NCI-H2081 treated with DMSO at 0.1 percent for 48 hours (cell line): ENCODE measurements at places on chromosomes 6 and 20.

DNA sequence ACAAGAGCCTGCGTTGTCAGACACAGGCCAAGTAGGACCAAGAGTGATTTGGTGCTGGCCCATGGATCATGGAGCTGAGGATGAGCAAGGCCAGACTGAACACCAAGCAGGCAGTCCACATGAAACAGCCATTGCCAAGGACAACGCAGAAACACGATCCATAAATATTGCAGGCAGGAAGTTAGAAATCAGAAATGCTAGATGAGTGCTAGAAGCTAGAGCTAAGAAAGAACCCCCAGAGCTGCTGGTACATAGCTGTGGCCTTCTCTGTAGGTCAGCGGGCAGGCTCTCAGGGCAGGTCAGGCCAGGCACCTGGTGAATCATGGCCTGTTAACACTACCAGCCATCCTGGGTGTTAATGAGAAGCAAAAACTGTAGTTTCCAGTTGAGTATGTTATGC lies 119.7 kb downstream of the ALDH8A1 start:
- no peak for DNase-seq

- no peak for DNase-seq
Observed at GRCh38 chr6:91094341-91094740, 507.5 kb upstream of the MAP3K7 start.

DNA sequence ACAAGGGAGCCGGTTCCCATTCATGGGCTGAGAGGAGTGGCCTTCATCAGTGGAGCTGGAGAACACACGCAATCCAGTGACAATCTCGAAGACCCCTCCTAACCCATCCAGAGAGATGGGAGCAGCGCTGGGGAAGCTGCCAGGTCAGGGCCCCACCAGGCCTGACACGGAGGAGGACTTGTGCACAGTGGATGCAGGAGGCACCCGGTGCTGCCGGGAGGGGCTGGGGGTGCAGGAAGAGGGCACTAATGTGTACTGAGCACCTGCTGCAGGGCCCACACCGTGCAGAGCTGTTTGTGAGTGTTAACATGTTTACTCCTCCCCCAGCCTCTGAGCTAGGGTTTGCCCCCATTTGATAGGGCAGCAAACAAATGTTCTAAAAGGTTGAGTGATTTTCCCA lies 43.8 kb upstream of the GPR6 start:
- DNase-seq: no peak

DNA sequence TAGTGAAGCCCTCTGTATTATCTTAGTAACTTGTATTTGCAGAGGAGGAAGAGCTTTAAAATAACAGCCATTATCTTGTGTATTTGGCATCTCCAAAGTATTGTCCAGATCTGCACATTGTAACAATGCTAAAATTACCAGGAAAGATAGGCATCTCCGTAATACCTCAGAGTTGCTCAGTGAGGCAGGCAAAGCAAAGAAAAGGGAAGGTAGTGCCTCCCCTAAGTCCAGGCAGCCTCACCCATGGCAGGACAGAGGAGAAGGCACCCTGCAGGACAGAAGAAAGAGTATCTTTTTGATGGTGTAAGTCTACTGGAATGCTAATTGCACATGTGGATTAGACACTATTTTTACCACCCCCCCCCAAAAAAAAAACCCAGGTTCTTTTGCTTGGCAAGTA lies 13.6 kb upstream of the SSTR4 start:
- DNase-seq: no peak

DNA sequence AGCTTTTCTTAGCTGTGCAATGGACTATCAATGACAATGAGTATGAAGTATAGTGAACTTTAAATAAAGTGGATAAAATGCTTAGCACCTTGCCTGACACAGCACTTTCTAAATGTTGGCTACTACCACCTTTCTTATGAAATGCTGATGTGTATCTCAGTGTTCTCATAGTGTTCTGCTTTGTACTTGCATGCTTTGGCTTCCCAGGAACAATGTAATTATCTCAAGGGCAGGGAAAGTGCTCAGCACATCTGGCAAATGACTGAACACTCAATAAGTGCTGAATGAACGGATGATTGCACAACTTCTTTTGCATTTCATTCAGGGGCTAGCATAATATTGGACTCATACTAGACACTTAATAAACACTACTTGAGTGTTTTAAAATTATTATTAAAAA lies 28.2 kb upstream of the NOX3 start:
- DNase-seq: no peak

- no peak for DNase-seq
Observed at GRCh38 chr20:44176833-44177534, 10.0 kb downstream of the JPH2 start.

- no peak for DNase-seq
Observed at GRCh38 chr6:112014483-112014882, 39.4 kb upstream of the CCN6 start.

- no peak for DNase-seq
Observed at GRCh38 chr6:37317312-37318038, 36.3 kb upstream of the RNF8 start.

DNA sequence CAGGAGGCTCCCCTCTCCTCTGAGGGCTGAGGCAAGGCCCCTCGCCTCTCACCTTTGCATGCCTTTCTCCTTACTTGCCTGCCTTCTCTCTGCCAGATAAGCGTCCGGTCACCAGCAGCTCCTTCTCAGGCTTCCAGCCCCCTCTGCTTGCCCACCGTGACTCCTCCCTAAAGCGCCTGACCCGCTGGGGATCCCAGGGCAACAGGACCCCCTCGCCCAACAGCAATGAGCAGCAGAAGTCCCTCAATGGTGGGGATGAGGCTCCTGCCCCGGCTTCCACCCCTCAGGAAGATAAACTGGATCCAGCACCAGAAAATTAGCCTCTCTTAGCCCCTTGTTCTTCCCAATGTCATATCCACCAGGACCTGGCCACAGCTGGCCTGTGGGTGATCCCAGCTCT lies 21.3 kb upstream of the PPARD start:
- no peak for DNase-seq

GRCh38 chr6:20893412-20893811 lies 359.2 kb downstream of the CDKAL1 start:
- no peak for DNase-seq

GRCh38 chr20:11970243-11970836 lies 52.6 kb downstream of the BTBD3 start:
- DNase-seq: no peak

DNA sequence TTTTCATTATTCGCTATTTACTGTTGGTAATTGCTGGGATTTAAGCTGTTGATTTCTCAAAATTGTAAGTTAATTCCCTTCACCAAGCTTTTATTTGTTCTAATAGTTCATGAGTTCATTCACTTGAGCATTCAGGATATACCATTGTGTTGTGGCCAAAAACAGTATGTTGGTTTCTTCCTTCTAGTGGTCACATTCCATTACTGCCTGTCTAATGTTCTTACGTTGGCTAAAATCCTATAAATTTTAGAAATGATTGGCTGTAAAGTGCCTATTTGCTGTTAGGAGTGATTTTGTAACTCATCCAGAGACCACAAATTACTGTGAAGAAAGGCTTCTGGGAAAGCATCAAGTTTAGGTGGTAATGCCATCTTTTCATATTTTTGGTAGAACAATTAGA lies 76.3 kb downstream of the FARS2 start:
- DNase-seq: no peak
